ENCODE measurements at places on chromosomes 5 and 9.

DNA sequence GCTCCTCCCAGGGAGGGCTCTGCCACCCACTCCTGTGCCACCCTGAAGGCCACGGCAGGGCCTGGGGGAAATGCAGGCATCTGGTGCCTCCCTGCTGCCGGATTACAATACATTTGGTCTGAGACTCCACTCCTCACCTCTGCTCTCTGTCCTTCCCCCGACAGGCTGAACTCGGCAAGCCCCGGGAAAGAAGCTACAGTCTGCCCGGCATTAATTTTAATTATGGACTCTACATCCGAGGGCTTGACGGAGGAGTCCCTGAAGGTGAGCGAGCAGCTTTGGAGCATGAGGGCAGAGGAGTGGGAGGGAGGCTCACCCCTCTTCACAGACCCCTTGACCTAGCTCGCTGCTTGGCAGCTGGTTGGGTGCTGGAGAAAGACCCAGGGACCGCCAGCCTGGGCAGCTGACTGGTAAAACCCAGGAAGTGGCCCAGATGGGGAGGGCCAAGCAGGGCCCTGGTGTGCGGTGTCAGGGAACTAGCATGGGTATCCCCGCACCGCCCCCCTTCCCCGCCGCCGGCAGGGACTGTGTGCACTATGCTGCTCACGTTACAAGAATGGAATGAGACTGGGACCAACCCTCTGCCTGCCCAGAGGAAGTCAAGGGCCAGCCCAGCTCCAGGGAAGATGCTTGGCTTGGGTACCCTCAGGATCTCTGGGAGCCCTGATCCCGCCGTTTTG lies 83.7 kb upstream of the BARHL1 start:
- peak; percentile 8 for DNase-seq

- no peak for DNase-seq
Measured at GRCh38 chr9:127809002-127809539, 6.4 kb downstream of the FPGS start.

GRCh38 chr5:122236270-122237040 lies 75.6 kb upstream of the SNCAIP start:
- peak; percentile 83 for DNase-seq

DNA sequence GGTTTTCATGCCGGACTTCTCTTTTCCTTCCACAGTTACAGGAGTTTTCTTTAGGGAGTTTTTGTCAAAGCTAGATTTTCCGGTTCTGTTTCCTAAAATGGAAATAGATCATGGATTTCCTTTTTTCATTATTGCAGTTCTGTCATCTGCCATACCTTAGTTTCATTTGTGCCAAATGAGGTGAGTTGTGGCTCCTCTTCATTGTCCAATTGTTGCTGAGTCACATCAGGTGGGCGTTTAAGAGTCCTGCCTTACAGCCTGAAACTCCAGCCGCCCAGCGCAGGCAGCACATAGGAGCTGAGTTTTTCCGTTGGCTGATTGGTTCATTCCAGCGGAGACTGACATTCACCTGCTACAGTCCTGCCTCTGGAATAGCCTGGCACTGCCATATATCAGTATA lies 14.1 kb downstream of the SLC25A25 start:
- DNase-seq: no peak

DNA sequence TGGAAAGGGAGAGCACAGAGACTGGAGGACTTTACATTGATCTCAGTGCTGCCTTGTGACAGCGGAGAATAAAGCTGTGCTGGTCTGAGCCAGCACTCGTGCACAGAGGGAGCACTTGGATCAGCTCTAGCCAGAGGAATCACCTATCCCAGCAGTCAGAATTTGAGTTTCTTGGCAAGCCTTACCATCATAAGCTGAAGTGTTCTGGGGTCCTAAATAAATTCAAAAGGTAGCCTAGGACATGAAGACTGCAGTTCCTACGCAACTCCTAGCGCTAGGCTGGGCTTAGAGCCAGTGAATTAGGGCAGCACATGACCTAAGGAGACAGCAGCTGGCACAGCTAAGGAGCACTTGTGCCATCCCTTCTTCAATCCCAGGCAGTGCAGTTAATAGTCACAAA lies 119.5 kb downstream of the HMHB1 start:
- no peak for DNase-seq

DNA sequence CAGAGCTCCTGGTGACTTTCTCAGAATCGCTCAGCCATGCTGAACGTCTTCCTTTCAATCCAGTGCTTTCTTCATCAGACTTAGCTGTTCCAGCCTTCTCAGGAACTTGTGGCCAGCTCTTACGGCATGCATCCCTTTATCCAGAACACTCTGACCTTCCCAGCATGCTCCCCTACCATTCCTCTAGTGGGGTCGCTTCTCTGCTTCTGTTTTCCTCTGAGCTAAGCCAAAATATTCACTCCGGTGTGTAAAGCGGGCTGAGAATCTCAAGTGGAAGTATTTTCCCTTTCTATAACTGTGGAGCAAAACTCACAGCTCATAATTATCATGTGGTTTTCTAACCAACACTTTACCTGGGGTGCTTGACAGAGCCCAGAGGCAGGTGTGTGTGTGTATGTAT lies 6.2 kb downstream of the DCANP1 start:
- DNase-seq: no peak

DNA sequence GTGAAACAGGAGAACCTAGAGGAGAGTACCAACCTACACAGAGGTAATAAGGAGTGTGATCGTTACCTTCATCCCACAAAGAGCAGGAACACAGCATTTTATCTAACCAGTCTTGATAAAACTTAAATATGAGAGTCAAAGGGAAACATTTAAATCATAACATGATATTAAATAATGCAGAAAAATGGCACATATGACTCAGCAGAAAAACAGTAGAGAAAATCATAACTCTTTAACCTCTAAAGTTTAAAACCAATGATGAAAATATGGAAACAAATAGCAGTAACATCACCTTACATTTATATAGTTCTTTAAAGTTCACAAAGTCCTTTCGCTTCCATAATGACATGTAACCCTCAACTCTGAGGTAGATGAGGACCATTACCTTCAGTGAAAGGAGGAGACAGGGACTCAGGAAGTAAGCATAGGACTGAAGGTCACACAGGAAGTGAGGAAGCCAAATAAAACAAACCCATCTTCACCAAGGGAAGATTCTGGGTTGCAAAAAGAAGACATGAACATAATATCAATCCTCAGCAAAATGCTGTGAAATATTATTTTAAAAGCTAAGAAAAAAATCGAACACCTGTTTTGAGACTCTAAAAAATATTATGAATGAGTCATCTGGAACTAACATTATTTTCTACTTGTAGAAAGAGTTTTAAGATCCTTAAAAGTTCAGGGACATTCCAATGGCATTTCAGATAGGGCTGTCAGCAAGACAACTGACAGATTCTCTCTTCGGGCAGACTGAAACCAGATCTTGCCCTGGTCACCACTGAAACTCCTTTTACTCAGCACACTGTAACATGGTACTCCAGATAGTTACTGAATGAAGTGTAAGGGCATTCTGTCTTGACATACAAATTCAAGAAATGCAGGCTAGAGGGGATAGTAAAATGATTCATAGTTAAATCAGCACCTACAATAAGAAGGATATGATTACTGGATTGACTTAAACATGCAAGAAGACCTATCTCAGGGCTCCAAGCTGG lies 148.5 kb downstream of the EPB41L4A start:
- no peak for DNase-seq

DNA sequence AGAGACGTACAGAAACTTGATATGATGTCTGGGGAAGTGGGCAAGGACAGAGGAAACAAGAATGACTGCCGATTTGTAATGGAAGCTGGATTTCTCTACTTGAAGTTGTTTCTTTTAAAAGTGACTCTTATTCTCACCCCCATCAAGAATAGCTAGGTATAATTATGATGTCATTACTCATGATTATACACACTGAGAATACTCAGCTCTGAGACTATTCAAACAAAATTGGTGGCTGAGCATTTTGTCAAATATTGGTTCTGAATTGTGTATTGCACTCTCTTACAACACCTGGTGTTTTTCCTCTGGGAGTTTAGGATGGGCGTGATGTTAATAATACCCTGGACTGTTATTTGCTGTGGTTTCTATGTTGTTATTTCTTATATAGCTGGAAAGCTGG lies 46.3 kb downstream of the MAST4 start:
- no peak for DNase-seq

DNA sequence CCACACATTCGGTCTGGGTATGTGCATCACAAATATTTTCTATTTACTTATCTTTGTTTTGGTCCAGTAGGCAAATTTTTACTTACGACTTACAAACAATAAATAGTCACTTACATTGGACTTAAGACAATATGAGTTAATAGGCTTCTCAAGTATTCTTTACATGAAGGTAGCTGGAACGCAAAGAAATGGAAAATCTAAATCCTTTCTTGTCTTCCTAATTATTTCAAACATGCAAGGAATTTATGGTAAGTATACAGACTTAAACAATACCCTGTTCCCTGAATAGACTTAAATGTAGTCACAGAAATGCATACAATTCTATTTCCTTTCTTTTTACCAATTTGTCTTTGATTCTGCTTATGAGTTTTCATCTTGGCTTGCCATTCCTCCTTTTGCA lies 262.6 kb upstream of the EFNA5 start:
- no peak for DNase-seq

GRCh38 chr5:174337276-174338184 lies 292.0 kb downstream of the NSG2 start:
- DNase-seq: no peak

- peak; percentile 99 for DNase-seq
Measured at GRCh38 chr5:136053336-136054141, 24.8 kb downstream of the TGFBI start.

DNA sequence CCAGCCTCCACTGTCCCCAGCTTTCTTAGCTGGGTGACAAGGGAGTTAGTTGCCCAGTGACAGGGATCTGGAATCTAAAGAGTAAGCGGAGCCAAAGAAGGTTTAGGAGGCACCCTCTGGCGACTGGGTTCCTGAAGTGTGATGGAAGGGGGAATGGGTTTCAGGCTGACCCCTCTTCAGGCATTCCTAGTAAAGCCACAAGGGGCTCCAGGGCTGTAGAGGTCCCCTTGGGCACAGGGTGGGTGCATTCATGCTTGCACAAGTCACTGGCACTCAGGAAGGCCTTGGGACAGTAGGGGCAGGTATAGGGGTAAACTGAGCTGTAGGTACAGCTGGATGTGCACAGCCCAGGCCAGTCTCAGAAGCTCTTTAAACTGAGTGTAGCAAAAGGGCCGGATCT lies 74.2 kb downstream of the CPLANE1 start:
- no peak for DNase-seq

- DNase-seq: no peak
Measured at GRCh38 chr5:36896476-36896875, 19.9 kb downstream of the NIPBL start.

DNA sequence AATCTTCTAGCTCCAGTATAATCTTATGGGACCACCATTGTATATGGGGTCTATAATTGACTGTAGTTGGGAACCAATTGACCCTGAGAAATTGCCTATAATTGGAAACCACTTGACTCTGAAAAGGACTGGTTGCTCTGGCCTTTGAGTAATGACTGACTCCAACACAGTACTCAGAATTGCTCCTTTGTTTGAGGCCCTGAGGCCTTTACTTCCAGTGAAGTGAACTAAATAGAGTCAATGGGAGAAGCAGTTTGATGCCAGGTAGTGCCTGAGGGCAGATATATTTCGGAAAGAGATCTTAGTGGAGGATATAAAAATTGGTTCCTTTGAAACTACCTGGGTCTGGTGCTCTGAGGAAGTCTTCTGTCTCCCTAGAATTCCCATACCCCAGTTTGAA lies 16.0 kb upstream of the TMEM171 start:
- no peak for DNase-seq

GRCh38 chr9:13567833-13568232 lies 288.3 kb upstream of the MPDZ start:
- DNase-seq: no peak

GRCh38 chr5:54329731-54330709 lies 19.6 kb upstream of the ARL15 start:
- DNase-seq: peak; percentile 98

DNA sequence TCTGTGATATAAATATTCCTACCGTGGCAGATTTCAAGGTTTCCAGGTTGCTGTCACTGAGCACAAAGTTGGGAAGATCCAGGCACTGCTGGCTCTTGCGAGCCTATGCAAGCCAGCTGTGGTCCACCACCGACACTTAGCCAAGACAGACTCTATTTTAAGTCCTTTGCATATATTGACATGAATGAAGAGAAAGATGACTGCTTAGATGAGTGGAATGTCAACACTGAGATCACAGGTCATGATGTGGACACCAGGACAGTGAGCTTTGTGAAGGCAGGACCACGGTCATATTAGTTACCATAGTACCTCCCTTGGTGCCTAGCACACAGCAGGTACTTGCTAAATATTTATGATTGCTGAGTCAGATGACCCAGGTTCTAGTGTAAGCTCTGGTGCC lies 217.0 kb downstream of the PAPPA start:
- DNase-seq: no peak

GRCh38 chr5:63022403-63022802 lies 443.8 kb downstream of the LRRC70 start:
- DNase-seq: no peak

DNA sequence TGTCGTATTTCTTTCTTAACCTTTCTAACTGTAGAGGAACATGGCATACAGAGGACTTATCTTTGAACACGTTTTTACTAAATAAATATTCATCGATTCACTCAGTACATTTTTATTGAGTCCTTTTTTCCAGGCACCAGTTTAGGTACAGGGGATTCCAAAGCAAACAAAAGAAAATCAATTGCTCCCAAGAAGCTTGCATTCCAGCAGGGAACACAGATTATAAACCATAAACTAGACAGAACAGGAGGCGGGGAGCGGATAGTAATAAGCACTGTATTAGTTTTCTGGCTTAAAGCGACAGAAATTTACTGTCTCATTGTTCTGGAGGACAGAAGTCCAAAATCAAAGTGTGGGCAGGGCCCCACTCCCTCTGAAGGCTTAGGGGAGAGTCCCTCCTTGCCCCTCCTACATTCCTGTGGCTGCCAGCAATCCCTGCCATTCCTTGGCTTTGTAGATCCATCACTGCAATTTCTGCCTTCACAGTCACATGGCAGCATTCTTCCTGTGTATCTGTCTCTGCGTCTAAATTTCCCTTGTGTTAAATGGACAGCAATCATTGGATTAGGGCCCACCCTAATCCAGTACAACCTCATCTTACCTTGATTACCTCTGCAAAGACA lies 115.5 kb downstream of the COL23A1 start:
- no peak for DNase-seq

DNA sequence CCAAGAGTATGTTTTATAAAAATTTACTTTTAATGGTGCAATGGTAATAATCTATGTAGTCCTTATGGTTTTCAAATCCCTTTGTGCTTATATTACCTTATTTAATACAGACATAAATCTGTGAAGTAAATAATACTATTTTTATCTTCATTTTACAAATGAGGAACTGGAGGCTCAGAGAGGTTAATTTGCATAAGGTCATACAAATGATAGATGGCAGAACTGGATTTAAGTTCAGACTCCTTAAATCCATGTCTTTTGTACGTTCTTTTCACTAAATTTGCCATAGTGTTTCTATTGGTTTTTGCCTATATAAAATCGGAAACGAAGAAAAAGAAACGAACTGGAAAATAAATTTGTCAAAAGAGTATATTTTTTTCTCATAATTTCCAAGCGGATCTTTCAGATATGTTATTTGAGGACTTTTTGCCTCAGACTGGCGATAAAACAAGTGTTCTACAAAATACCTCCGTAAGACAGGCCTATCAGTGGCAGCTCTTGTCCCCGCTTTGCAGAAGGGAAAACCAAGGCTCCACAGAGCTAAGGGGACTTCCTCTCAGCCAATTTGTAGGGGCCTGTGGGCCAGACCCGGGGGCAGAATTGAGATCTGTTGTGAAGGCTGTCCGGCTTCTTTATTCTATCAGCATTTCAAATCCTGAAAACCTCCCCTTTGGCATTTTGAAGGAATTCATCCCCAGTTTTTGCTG lies 1.1 kb upstream of the TNFAIP8 start:
- DNase-seq: no peak

- peak; percentile 75 for DNase-seq
Measured at GRCh38 chr9:6498982-6499381, 86.0 kb downstream of the UHRF2 start.
